A673 (cell line): ENCODE measurements at places on chromosomes 11 and 22. TPM values are rescaled to one million over a fixed set of nuclear protein-coding genes. Genes with fewer than 3 reads are reported as not detected.

- H3K36me3 ChIP-seq, result no peaks in the 10 kb centered on the region
- DNase-seq, result peak; percentile 37
- peaks cover 13% of the 10 kb centered on the region for H3K4me1 ChIP-seq
- no peaks in the 10 kb centered on the region for H3K27me3 ChIP-seq
- H3K4me3 ChIP-seq, result no peak overlapping the region
- no peak overlapping the region for H3K27ac ChIP-seq
Measured at GRCh38 chr22:25702040-25702439, 39.9 kb upstream of the MYO18B start.

TSSK2 gene
- total RNA-seq, result not detected in 2 replicates

PNPLA2 gene
- 45.0 and 45.4 TPM in 2 replicates for total RNA-seq

OR52A1 gene
- total RNA-seq, result not detected in 2 replicates

ARHGAP8 gene
- 0.31 TPM in 1 of 2 replicates, not detected in the other for total RNA-seq

TRPM5 gene
- not detected in 2 replicates for total RNA-seq

CASP5 gene
- not detected in 2 replicates for total RNA-seq

DNA sequence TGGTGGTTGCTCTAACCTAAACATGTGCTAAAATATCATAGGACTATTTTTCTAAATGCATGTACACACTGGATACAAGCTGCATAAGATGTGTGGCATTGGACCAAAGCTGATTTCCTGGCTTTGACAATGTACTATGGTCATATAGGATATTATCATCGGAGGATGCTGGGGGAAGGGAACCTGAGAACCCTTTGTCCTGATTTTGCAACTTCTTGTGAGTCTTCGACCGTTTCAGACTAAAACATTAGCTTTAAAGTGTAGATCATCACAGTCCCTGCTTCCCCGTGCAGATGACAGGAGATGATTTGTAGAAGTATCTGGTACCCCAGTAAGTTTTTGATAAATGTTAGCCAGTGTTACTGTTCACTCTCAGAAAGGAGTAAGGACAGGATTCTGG, 554.7 kb downstream of the MIAT start:
- no peaks in the 10 kb centered on the region for H3K27me3 ChIP-seq
- no peak overlapping the region for H3K4me3 ChIP-seq
- no peaks in the 10 kb centered on the region for H3K36me3 ChIP-seq
- DNase-seq, result no peak

DNA sequence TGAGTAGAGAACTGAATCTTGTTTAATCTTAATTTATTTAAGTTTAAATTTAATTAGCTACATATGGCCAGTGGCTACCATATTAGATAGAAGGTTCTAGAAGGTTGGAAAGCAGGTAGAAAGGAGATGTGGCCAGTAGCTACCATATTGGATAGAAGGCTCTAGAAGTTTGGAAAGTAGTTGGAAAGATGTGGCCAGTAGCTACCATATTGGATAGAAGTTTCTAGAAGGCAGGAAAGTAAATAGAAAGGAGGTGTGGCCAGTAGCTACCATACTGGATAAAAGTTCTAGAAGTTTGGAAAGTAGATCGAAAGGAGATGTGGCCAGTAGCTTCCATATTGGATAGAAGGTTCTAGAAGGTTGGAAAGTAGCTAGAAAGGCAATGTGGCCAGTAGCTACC, 2.2 kb downstream of the CRYBA4 start:
- no peak overlapping the region for H3K27ac ChIP-seq
- no peaks in the 10 kb centered on the region for H3K36me3 ChIP-seq
- H3K4me3 ChIP-seq, result no peak overlapping the region
- no peaks in the 10 kb centered on the region for H3K27me3 ChIP-seq
- no peaks in the 10 kb centered on the region for H3K4me1 ChIP-seq

GRCh38 chr11:24560324-24560723, 63.5 kb downstream of the LUZP2 start:
- no peak for DNase-seq
- no peak overlapping the region for H3K27ac ChIP-seq
- H3K36me3 ChIP-seq, result no peaks in the 10 kb centered on the region

GRCh38 chr11:113023228-113023627, 62.0 kb downstream of the NCAM1 start:
- no peaks in the 10 kb centered on the region for H3K27me3 ChIP-seq
- H3K36me3 ChIP-seq, result no peaks in the 10 kb centered on the region
- H3K27ac ChIP-seq, result no peak overlapping the region
- H3K4me1 ChIP-seq, result peaks cover 12% of the 10 kb centered on the region
- peak; percentile 68 for DNase-seq

SLC6A5 gene
- total RNA-seq, result not detected in 2 replicates
